ENCODE measurements at places on chromosomes 6 and 20.

- DNase-seq = no peak
These were observed 266.0 kb upstream of the ID4 start for GRCh38 chr6:19571176-19571575.

GRCh38 chr6:170459451-170459850 is 93.7 kb downstream of the PSMB1 start:
- no peak for DNase-seq

- no peak for DNase-seq
These were observed 34.1 kb downstream of the CEBPB start for GRCh38 chr20:50224531-50225255.

DNA sequence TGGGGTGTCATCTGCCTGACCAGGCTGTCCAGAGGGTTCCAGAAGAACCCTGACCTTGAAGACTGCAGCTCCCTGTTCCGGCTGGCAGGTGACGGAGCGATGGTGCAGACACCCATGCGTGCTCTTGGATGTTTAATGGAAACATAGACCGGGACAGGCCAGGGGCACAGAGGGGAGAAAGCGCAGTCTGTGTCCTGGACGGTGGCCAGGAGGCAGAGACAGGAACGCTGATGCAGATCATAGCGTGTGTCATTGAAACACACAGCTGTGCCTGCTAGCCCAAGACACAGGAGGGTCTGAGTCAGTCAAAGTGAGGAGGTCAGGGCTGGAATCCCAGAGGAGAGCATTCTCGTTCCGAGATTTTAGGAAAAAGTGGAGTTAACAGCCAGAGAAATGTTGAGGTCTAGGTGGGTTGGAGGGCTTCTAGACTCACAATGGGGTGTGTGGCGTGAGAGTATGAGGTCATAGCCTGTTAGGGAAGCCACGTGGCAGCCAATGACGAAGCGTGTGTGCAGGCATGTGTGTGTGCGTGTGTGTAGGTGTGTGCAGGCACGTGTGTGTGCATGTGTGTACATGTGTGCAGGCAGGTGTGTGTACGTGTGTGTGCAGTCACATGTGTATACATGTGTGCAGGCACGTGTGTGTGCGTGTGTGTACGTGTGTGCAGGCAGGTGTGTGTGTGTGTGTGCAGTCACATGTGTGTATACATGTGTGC is 167.0 kb downstream of the ERMARD start:
- no peak for DNase-seq

- DNase-seq = no peak
These were observed 545.4 kb upstream of the JAG1 start for GRCh38 chr20:11219192-11219591.

DNA sequence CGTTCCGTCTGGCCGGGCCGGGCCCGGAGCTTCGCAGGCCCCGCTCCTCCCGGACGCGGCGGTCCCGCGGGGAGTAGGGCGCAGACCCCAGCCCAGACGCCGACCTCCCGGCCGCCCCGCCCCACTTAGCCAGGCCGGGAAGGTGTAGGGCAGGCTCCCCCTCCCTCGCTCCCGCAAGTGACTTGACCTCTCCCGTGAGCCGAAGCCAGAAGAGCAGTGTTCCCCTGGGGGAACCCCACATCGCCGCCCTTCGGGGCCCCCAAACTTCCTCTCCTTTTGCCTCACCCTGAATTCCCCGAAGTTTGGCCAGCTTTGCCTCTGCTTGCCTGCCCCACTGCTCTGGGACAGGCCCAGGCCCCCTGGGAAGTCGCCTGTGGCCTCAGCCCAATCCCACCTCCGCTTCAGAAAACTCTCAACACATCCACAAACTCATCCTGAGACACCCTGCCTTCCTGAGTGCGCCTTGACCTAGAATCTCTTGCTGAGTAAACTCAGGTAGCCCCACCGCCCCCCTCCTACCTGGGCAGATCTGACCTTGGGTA is 524 bp upstream of the NOL4L start:
- DNase-seq = no peak

GRCh38 chr6:114342826-114343781 is at the start of gene HS3ST5:
Gene HS3ST5 (minus strand): TSS chr6:114343023. CDS start chr6:114062845, 280,178 bp downstream.
- DNase-seq = no peak

- DNase-seq = no peak
These were observed 17.8 kb downstream of the ANKS1A start for GRCh38 chr6:34906826-34907225.

DNA sequence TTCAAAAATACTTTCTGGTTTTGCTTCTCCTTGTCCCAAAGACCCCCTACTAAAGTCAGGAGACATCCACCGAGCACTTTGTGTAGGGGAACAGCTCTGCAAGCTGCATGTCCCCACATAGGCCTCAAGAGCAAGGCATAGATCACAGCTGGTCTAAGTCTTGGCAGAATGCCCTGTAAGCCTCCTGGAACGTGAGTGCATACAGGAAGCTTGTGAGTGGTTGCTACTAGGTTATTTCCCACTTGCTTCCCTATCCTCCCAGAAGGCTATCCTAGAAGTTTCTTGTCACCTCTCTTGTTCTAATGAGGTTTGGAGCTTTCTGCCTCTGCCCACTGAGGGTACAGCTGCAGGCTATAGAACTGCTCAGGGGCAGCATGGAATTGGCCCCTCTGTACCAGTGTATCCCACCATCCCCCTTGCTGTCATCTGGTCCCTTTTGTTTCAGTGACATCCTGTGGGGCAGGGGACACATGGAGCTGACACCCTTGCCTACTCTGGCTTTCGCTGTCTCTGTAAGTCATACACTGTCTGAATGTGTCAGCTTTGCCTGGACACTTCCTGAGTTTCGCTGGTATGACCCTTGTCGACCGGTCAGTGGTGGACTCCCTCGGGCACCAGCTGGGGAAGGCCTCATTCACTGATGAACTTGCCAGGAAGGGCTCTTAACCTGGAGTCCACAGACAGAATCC is 35.6 kb upstream of the KCNK16 start:
- DNase-seq = no peak

GRCh38 chr20:42531508-42531961 is 658.2 kb downstream of the PTPRT start:
- no peak for DNase-seq

GRCh38 chr6:170480050-170480692 is 72.9 kb downstream of the PSMB1 start:
- no peak for DNase-seq

DNA sequence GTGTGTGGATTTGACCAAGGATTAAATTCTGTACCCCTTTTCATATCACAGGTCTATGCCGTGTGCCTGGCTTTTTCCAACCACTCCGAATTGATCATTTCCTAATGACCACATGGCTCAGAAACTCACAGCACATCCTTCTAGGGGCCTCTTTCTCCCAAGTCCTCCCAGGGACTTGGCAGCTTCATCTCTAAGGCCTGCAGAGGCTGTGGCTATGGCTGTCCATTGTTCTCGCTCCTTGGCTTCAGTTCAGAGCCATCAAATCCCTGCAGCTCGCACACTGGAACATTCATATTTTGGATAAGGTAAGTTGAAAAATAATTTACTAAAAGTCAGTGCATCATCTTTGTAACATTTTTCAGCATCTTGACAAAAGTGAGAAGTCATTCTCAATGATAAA is 497.2 kb upstream of the CDH4 start:
- DNase-seq = no peak

- no peak for DNase-seq
These were observed 326.4 kb upstream of the MARCKS start for GRCh38 chr6:113530769-113531168.

- DNase-seq = no peak
These were observed 19.4 kb upstream of the COL19A1 start for GRCh38 chr6:69846770-69847491.

- no peak for DNase-seq
These were observed at the start of gene WFDC5 for GRCh38 chr20:45114465-45115385. Gene WFDC5 (minus strand): TSS chr20:45115174. CDS start chr20:45115083, 91 bp downstream.

GRCh38 chr6:169997187-169997929 is 245.9 kb downstream of the ERMARD start:
- DNase-seq = no peak
